Left cardiac atrium (tissue), 4 donors: ENCODE measurements at places on chromosomes 7 and 10.

DNA sequence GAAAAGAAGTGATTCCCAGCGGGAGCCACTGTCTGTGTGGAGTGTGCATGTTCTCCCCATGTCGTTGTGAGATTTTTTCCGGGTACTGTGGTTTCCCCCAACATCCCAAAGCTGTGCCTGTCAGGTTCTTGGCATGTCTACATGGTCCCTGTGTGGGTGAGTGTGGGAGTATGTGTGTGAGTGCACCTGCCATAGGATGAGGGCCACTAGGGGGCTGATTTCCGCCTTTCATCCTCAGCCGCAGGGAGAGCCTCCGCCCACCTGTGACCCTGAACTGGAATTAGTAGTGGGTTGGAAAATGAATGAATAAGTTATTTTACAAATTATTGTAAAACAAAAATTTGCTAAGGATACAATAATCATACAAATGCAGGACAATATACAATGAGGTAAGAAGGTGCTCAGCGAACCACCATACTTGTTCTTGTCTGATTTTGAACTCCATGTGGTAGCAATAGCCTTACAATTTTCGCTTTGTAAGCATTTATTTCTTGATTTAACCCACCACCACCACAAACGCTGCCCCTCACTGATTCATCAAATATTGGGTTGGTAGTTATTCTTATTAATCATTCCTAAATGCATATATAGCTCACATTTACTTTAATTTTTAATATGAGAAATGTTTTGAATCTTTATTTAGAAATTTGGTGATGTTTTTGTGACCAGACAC, 641.2 kb upstream of the VSTM2A start:
- DNase-seq, result no peak

GRCh38 chr7:100764841-100765240, 31.4 kb downstream of the ZAN start:
- no peak for DNase-seq

DNA sequence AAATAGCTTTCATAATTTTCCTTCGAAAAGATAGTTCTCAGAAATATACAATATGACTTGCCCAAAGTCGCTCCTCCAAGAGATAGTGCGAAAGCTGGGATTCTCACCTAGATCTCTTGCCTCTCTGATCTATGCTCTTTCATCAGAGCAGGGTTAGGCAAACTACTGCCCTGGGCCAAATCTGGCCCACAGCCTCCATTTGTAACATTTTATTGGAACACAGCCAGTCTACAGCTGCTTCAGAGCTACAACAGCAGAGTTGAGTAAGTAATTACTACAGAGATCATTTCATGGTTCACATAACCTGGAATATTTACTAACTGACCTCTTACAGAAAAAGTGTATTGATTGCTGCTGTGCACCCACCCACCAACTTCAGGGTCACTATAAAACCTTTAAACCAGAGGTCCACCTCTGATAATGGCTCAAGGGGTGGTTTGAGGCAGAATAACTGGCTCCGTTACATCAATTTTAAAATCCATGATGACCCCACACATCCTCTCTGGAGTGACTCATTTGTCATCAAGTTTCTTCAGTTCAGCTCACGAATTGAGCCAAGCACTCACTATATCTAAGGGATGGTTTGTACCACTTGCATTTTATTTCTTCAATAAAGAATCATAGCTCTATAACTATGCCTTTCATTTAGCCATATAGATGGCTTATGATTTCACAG, 1019.0 kb downstream of the XPNPEP1 start:
- DNase-seq, result no peak

DNA sequence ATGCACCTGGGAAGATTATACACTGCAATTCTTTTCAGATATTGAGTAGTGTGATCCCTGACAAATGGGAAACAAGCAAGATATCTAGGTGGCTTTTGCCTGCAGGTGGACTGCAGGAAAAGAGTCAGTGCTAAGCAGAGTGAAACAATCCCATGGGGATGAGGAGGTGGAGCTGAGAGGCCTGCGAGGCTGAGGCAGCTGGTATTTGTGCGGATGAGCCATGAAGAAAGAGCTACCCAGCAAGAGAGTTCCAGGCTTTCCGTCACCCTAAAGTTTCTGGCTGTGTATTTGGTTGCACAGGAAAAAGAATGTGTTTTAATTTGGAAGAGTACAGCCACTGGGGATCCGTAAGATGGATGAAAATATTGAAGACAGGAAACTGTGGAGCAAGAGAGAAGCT, 714.1 kb upstream of the COBL start:
- no peak for DNase-seq

- DNase-seq, result no peak
These were observed 39.9 kb downstream of the OGDH start for GRCh38 chr7:44646176-44646920.

- peak; percentile 58 for DNase-seq
These were observed 816 bp upstream of the LRRC4 start for GRCh38 chr7:128031901-128032604.

GRCh38 chr10:119441151-119441821, 101.2 kb downstream of the RGS10 start:
- DNase-seq, result peak; percentile 59

DNA sequence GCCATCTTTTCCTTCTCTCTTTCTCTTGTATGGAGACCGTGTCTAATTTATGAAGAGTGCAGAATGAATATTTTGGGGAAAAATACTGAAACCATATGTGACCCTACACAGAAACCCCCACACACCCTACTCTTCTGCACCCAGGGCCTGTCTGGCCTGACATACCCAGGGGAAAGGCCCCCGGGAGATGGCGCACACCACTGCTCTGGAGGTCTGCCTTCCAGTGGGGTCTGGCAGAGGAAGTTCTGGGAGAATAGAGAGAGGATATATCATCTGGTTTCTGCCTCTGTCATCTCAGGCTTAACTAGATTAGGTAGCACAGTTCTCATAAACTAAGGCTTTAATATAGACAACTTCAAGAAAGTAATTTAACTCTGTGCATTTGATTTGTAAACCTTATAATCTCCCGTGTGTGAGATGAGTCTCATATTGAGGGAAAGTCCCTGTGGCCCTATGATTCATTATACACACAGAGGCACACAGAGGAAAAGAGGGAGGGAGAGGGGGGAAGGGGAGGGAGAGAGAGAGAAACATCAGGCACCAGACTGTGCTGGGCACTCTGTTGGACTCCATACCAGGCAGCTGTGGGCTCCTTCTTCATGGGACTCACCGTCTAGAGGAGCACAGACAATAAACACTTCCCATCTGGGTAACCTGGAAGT, 123.3 kb downstream of the AOAH start:
- DNase-seq, result no peak

GRCh38 chr7:156043416-156044178, 231.3 kb upstream of the SHH start:
- no peak for DNase-seq

DNA sequence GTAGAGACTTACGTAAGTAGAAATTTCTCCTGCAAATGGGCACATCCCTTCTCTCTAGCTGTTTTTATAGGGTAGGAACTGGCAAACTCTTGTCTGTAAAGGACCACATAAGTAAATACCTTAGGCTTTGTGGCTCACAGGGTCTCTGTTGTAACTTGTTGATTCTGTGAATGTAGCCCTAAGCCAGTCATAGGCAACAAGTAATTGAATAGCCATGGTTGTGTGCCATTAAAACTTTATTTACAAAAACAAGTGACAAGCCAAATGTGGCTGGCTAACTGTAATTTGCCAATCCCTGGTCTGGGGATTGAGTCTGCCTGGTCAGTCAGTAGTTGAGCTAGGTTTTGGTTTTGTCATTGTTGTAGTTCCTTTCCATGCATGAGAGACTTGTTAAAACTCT, 5.3 kb upstream of the KLF6 start:
- DNase-seq, result no peak
